ENCODE measurements at places on chromosomes 7 and 10. TPM values are rescaled to one million over a fixed set of nuclear protein-coding genes. Genes with fewer than 3 reads are reported as not detected.

GIMAP1 gene
- total RNA-seq = not detected

IKZF5 gene
- 5.4 TPM for total RNA-seq

TEX36 gene
- total RNA-seq = not detected

MCM10 gene
- 49.7 TPM for total RNA-seq

C7orf57 gene
- 1.2 TPM for total RNA-seq
